Right ventricle myocardium inferior (tissue), 1 donor: ENCODE measurements at places on chromosomes 1 and 21.

GRCh38 chr21:41752231-41752681 lies 14.6 kb downstream of the RIPK4 start:
- DNase-seq = peak; percentile 50

- DNase-seq = no peak
Measured at GRCh38 chr1:219189021-219189824, 15.5 kb downstream of the LYPLAL1 start.

- DNase-seq = no peak
Measured at GRCh38 chr1:67059346-67059745, 5.4 kb upstream of the SLC35D1 start.

DNA sequence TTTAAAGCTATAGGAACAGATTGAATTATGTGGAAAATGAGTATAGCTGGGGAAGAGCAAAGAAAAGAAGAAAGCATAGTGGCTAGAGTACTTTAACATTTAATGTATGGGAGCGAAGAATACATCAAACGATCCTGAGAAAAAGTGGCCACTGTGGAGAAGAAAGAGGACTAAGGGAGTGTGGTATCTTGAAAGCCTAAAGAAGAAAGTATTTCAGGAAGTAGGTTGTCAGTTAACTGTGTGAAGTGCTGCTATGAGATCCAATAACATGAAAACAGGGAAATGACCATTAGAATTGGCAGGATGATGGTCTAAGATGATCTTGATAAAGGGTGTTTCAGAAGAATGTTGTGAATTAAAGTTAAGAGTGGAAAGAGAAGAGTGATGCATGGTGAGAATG lies 219.6 kb upstream of the BEND5 start:
- DNase-seq = no peak

DNA sequence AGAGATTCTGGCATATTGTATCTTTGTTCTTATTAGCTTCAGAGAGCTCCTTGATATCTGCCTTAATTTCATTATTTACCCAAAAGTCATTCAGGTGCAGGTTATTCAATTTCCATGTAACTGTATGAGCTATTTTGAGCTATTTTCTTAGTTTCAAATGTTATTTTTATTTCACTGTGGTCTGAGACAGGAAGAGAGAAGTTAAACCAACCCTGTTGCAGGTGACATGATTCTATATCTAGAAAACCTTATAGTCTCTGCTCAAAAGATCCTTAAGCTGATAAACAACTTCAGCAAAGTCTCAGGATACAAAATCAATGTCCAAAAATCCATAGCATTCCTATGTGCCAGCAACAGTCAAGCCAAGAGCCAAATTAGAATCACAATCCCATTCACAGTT lies 1644.0 kb upstream of the B3GALT2 start:
- no peak for DNase-seq

GRCh38 chr1:14160781-14161180 lies 437.7 kb upstream of the KAZN start:
- no peak for DNase-seq

GRCh38 chr1:95323123-95323522 lies 89.1 kb downstream of the RWDD3 start:
- DNase-seq = no peak

- no peak for DNase-seq
Measured at GRCh38 chr1:119816407-119816806, 5.1 kb upstream of the REG4 start.

DNA sequence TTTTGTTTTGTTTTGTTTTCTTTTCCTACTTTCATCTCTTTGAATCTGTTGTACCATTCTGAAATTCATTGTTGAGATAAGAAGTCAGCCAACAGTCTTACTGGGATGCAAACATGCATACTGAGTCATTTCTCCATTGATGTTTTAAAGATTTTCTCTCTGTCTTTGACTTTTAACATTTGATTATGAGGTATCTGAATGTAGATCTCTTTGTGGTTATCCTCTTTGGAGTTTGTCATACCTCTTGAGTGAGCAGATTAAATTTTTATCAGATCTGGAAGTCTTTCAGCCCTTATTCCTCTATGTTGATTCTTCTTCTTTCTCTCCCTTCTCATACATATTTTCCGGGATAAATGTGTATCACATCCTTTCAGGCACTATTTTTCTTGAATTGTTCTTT lies 406.9 kb upstream of the NCAM2 start:
- no peak for DNase-seq

DNA sequence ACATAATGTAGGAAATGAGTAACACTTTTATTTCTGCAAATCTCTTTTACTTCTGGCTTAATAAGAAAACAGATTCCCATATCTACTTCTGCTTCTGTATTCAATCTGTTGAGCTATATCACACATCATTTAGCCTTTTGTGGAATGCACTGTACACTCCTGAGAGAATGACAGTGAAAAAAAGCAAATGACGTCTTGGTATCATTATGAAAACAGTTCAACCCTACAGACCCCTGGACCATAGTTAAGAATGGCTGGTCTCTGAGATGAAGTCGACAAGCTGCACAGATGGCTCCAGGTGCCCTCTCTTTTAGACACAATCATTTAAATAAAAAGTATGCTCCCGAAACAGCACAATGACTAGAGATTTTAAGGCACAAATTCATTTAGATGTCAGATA lies 247.0 kb downstream of the RERE start:
- no peak for DNase-seq

DNA sequence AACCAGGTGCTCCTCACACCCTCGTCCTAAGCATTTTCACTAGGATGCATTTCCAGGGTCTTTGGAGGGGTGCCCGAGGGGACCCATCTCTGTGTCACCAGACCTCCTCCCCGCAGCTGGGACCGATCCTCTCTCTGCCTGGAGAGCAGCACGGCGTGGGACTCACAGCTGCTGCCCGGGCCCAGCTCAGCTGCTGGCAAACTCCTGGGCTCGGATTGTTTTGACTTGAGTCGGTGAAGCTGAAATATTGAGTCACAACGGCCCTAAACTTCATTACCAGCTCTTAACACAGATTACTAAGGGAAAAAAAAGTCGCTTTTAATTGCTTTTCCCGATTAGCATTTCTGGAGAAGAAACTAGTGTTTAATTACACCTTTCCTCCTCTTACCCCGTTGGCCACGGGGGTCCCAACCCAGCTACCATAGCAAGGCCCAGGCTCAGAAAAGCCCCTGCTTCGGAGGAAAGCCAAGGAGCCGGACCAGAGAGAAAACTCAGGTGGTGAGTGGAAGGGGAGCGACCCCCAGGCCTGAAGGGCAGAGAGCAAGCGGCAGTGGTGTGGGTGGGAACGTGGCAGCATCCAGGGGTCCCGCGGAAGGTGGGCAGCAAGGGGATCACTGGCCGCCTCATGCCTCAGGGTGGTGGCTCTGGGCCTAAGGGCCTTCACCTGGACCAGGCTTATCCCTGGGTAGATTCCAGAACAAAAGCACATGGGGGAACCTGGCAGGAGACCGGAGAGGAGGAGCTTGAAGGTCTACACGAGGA lies 41.7 kb downstream of the CASZ1 start:
- DNase-seq = peak; percentile 58

GRCh38 chr1:9081473-9081872 lies 12.0 kb upstream of the SLC2A5 start:
- no peak for DNase-seq

DNA sequence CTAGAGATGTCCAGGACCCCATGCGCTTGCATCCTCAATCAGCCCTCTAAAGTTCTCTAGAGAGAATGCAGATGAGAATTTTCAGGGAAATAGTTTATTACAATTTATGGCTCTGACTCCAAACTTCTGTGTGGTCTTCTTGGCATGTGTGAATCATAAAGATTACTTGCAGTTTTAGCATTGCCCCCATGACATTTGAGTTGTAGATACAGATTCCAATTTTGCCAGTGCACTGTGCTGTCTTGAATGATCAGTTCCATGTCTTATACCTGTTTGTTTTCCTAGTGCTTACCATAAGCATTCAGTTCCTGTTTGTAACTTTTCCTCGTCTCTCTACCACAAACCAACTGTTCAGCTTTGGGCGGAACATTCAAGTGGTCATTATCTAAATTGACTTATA lies 4.8 kb downstream of the KRTAP21-3 start:
- no peak for DNase-seq

- DNase-seq = no peak
Measured at GRCh38 chr1:234683127-234683860, 73.3 kb upstream of the IRF2BP2 start.

- DNase-seq = no peak
Measured at GRCh38 chr1:225406976-225407725, 20.7 kb downstream of the LBR start.

DNA sequence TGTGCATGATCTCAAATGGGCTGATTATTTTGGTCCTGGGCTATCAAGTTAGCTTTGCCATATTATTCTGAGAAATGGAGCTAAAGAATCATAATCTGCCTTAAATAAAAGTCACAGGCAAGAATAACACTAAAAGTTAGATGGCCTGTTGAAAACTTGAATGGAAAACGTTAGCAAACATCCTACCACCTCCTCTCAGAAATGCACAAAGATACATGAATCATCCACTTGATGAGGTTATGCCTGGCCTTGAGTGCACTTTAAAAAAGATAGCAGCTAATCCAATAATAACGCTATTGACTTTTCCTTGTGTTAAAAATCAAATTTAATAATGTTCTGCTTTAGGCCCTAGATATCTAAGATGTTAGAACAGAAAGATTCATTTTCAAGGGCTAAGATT lies 108.0 kb downstream of the KCNJ6 start:
- no peak for DNase-seq

GRCh38 chr1:35577071-35577998 lies 4.2 kb downstream of the TFAP2E start:
- DNase-seq = peak; percentile 76

DNA sequence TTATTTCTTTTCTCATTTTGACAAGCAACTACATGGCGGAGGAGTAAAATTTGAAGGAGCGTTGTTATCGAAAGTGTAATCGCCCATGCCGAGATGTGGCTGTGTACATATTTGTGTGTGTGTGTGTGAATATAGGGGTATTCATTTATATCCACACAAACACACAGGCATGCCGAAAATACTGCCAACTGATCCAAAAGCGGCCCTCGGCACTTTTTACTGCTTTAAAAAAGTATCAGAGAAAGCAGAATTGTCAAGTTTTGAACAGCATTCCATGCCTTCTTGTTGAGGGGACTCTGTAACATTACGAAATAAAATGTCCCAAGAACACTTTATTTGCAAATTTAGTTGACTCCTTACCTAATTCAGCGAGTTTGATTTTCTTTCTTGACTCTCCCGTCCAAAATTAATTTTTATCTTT lies 1.1 kb downstream of the PBX1 start:
- DNase-seq = no peak

DNA sequence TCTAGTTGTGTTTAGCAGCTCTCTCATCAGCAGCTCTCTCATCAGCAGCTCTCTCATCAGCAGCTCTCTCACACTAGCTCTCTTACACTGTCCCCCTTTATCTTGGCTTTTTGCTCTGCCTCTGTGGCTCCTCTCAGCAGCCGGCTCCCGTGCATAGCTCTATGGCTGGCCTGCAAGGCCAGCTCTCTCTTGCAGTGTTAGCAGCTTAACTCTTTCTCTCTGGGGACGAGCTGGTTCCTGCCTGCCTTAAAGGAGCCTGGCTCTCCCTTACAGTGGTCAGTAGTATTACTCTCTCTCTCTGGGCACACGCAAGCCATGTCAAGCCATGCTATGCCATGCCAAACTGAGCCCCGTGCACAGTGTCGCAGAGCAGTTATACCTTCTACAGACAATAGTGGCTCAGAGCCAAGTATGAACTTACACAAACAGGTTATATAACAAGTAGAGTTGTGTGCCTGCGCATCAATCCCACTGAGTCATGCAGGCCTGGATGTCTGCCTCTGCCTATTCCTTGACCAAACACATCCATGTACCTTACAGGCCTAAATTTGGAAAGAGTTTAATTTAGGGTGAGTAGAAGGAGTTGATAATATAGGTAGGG lies 295.9 kb downstream of the TPR start:
- no peak for DNase-seq

DNA sequence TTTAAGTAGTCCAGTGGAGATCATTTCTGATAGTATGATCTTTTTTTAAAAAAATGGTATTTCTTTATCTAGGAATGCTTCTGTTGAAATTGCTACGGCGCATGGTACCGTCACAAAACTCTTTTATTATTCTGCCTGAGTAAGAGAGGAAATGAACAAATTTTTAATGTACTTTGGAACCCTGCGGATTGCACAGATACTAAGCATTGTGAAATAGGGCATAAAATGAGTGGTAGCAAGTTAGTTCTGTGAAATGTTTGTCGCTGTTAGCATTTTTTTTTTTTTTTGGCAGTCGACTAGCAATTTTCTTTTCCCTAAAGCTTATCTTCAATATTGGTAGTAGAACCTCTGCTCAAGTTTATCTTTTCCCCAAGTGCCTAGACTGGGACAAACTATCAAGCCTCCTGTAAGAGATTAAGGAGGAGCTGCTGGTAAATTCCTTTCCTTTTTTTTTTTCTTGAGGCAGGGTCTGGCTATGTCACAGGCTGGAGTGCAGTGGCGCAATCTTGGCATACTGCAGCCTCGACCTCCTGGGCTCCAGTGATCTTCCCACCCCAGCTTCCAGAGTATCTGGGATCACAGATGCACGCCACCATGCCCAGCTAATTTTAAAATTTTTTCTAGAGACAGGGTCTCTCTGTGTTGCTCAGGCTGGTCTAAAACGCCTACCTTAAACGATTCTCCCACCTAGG lies 2.2 kb downstream of the ITSN1 start:
- no peak for DNase-seq

DNA sequence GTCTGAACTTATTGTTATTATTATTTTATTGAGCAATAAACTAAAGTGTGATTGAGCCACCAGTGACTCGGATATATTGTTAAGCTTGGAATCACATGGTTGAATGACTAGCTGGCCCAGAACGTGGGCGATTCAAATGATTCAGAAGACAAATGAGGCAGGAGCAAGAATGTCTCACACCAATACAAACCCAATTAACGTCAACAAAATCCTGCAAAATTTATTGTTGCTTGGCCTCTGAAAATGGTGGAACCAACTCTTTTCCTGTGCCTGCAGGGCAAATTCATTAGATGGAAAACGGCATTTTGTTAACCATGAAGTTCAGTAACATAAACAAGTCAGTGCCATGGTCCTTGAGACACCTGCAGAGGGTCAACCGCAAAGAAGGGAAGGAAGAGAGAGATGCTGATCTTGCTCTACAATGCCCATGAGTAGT lies 482.0 kb downstream of the SETD4 start:
- no peak for DNase-seq

- DNase-seq = no peak
Measured at GRCh38 chr1:235307158-235308124, 20.5 kb downstream of the ARID4B start.

GRCh38 chr1:12617511-12617900 lies 504 bp downstream of the DHRS3 start:
- DNase-seq = no peak

DNA sequence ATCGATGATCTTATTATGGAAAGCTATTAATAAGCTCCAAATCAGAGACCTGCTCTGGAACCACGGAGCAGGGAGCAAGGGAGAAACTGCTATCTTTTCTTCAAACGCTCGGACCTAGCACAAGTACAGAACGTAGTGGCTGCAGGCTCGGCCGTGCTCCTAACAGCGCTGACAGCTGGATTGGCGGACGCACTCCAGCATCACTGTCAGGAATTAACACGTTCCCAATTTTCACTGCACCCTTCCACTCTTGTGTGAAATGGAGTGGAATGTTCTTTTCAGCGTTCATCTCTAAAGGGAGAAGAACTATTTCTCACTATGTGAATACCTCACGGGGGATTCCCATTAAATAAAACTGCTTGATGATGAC lies 106.9 kb downstream of the ZNF281 start:
- no peak for DNase-seq
